Stimulated activated CD4-positive, alpha-beta T cell treated with anti-CD3 and anti-CD28 coated beads, TNF-alpha, amount 100 ng/mL, for 24 hours (primary cell): ENCODE measurements at places on chromosomes 4 and X.

- no peak for DNase-seq
Measured at GRCh38 chr4:53019485-53020382, 157.6 kb downstream of the RASL11B start.

DNA sequence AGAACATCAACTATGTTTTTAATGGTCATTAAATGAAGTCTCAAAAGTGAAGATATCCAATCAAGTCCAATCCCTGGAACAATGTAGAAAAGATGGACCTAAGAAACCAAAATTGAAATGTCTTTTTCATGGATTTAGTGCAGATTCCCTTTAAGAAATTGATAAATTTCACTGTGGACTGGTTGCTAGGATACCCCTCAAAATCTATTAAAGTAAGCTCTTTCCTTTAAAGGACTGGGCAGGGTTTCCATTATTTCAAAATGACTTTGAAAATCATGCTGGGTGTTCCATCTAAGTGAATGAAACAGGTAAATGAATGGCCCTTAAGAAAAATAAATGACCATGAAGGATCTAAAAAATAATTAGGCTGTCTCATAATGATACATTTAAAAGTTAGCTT lies 28.6 kb downstream of the PLRG1 start:
- no peak for DNase-seq

DNA sequence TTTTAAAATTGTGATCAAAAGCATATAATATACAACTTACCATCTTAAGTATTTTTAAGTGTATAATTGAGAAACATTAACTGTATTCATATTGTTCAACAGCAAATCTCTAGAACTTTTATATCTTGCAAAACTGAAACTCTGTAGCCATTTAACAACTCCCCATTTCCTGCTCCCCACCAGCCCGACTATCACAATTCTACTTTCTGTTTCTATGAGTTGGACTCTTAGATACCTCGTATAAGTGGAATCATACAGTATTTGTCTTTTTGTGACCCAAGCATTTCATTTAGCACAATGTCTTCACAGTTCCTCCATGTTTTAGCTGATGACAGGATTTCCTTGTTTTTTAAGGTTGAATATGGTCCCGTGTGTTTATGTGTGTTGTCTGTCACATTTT lies 106.0 kb downstream of the LRBA start:
- no peak for DNase-seq

GRCh38 chr4:2799224-2799911 lies 6.5 kb downstream of the SH3BP2 start:
- no peak for DNase-seq

GRCh38 chrX:134362560-134363089 lies 97.3 kb upstream of the HPRT1 start:
- DNase-seq, result no peak

DNA sequence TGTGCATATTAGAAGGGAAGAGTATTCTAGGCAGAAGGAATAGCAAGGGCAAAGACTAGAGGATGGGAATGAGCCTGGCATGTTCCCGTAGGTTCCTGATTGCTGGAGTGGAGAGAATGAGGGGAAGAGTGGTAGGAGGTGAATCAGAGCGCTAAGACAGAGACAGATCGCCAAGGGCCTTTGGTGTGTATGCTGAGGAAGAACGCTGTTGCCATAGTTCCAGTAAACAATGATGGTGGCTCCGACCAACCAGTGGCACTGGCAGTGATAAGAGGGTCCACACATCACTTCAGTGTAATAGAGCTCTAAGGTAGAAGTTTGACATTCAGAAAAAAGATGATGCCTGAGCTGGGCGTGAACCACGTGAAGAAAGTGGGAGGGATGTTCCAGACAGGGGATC lies 966 bp downstream of the TBC1D25 start:
- DNase-seq, result no peak

DNA sequence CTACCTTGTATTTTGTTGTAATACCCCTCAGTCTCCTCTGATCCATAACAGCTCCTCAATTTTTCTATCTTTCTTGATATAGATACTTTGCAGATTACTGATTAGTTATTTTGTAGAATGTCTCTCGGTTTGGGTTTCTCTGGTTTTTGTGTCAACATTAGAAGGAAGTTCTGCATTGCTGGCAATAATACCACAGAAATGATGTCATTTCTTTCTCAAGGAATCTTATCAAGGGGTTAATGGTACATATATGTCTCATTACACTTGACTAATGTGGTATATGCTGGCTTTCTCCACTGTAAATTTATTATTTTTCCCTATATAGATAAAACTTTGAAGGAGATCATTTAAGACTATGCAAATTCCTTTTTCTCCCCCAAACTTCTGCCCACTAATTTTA lies 183.6 kb upstream of the DKK2 start:
- no peak for DNase-seq

DNA sequence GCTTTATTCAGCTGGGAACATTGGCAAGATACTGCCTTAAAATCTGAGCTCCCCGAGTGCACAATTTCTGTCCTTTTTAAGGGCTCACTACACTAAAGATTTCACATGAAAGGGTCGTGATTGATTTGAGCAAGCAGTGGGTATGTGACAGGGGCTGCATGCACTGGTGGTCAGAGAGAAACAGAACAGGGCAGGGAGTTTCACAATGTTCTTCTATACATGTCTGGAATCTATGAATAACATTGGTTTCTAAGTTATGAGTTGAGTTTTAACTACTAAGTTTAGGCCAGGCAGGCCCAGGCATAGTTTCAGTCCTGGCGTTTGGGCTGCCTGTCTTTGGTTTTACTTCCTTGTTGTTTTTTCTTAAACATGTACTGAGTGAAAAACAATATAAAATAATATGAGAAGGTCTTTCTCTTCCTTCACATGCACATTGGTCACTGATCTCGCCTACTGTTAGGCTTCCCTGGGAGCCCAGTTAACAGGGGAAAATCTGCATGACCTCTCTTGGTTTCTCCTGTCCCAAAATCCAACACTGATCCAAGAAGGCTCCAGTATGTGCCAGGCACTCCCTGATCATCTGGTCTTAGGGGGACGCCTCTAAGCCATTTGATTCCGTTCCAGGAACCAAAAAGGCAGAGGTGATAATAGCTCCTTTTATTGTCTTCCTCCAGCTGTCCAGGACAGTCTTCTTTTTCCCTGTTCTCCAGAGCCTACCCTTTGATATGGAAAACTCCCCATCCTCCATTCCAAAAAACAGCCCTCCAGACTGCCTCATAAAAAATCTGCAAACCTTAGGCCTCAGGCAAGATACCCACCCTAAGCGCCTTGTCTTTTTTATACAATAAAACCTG lies at the start of gene UGT2B17:
Gene UGT2B17, minus strand, starts transcription at position 51 of the 854 bp plus-strand sequence. CDS start 7,838 bp downstream, outside the sequence.
- no peak for DNase-seq

GRCh38 chrX:79336869-79337815 lies 30.0 kb downstream of the ITM2A start:
- DNase-seq, result no peak

GRCh38 chrX:132741689-132742088 lies 216.7 kb downstream of the HS6ST2 start:
- DNase-seq, result no peak

GRCh38 chr4:3784454-3785291 lies 18.5 kb downstream of the ADRA2C start:
- no peak for DNase-seq

DNA sequence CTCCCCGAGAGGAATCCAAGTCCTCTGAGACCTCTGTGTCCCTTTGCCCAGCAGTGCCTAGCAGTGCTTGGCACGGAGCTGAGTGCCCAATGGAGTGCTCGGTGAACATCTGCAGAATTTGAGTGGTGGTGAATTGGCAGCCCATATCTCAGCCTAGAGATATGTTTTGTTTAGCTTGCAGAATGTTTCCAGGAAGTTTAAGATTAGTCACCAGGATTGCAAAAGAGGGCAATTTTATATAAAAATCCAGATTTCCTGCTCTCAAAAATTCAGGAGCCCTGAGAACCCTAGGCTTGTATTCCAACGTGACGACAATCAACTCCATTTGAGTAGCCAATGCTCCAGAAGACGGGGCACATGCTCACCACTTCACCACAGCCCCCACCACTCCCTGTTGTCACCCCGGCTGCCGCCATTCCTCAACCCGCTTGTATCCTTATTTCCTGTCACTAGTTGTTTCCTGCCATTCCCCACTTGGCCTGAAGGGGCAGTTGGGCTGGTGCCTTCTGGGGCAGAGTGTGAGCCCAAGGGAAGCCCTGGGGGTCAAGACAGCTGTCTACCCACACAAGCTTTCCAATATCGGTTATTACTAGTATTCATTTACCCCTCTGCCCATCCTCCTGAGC lies 116.9 kb downstream of the EFNB1 start:
- DNase-seq, result no peak

DNA sequence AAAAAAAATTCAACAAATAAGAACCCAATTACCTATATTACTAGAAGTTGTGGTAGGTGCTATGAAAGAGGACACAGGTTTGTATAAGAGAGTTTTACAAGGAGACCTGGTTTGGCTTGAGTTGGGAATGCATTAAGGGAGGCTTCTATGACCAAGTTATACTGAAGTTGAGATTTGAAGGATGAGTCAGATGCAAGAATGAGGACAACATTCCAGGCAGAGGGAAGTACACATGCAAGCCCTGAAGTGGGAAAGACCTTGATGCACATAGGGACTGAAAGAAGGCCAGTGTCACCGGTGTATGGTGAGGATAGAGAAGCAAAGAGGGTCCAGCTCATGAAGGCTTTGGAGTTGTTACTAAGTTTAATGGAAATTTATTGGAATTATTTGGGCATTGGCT lies 52.2 kb downstream of the ANK2 start:
- no peak for DNase-seq

- no peak for DNase-seq
Measured at GRCh38 chr4:54499308-54500074, 158.3 kb upstream of the KIT start.

GRCh38 chr4:176191974-176192373 lies 3.4 kb downstream of the SPATA4 start:
- no peak for DNase-seq

GRCh38 chr4:13706120-13706519 lies 78.6 kb upstream of the BOD1L1 start:
- no peak for DNase-seq

- no peak for DNase-seq
Measured at GRCh38 chrX:1389181-1389992, 2.5 kb downstream of the SLC25A6 start.

GRCh38 chr4:82802911-82803310 lies 4.3 kb upstream of the SCD5 start:
- DNase-seq, result no peak

DNA sequence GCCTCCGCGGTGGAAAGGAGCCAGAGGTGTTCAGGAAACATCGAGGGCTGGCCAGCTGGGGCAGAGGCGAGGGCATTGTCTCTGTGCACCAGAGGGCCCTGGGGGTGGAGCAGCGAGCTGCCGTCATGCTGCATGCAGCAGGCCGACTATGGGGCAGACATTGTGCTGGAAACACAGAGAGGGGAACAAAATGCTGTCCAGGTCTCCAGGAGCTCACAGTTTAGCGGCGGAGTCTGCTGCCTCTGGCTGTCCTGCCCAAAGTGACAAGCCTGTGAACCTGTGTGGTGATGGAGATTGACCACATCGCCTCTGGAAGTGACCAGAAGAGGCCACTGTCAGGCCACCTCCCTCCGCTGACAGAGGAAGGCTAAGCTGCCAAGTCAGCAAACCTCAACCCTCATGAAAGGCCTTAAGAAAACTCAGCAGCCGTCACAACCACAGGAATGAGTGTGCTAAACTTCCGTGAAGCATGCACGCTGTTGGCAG lies 20.1 kb upstream of the SASH3 start:
- DNase-seq, result no peak

DNA sequence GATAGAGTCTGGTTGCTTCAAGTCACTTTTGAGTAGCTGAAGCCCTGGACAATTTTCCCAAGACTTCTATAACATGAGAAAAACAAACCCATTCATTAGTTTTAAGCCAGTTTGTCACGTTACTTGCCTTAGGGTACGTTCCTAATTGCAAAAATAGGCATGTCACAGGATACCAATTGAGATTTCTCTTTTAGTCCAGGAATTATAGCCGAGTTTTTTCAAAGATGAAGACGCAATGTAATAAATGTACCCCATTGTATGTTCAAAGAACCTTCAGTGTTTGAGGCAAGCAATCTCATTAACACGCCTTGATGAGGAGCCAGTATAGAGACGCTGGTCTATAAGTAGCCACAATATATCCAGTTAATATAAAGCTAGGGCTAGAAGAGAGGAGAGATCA lies 534.2 kb downstream of the INPP4B start:
- DNase-seq, result no peak

- no peak for DNase-seq
Measured at GRCh38 chr4:7201420-7202305, 9.3 kb downstream of the SORCS2 start.

DNA sequence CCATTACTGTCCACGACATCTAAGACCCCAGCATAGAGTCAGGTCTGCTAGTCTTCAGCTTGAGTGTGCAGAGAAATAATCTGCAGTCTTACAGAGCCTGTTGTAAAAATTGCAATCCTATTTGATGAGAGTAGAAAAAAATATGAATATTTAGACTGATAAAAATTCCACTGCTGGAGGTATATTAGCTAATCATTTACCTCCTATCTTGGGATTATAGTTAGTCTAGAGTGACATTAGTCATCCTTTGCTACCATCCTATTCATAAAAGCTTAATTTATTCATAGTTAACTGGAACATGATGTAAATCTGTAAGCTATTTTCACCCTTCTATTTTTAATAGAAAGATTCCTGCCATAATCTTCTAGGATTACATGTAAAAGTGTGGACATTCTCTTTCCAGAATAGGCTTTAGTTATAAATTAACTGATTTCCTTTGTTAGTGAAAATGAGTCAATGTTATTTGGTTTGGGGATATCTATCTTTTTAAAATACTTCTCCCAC lies 26.7 kb downstream of the C4orf54 start:
- no peak for DNase-seq

DNA sequence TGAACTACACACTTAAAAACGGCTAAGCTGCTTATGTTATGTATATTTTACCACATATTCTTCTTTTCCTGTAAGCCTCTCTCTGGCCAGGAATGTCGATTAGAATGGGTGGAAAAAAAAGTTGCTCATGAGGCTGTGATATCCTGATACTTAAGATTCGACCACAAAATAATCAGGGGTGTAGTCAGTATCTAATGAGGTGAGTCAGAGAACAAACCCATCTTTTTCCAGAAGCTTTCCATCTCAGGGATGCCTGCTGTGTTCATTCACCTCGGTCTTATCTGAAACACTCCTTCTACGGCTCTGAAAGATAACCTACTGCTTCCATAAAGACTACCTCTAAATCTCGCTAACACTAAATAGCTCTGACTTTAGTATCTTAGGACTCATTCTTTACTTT lies 142.7 kb upstream of the MAP3K15 start:
- DNase-seq, result no peak
